ENCODE measurements at places on chromosomes 4 and X.
A peak's percentile ranks its signal among the peaks of the same experiment; 100 is the strongest.

- no peak for DNase-seq
These were observed 101.6 kb upstream of the JADE1 start for GRCh38 chr4:128707864-128708263.

- DNase-seq = no peak
These were observed 27.7 kb upstream of the REST start for GRCh38 chr4:56879996-56880395.

- DNase-seq = no peak
These were observed 28.8 kb downstream of the FAM199X start for GRCh38 chrX:104195013-104195412.

DNA sequence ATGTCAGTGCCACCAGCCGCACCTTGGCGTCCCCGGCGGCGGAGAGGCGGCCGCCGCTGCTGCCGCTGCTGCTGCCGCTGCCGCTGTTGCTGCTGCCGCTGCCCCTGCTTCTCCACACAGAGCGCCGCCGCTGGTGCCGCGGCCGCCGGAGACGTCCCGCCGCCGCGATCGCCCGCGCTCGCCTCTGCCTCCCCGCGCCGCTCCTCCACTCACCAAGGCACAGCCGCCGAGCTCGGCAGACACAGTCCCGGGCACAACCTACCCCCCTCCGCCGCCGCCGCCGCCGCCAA, at the start of gene PPP3CA:
Gene PPP3CA, minus strand, starts transcription at position 260 of the 290 bp plus-strand sequence.
- no peak for DNase-seq

DNA sequence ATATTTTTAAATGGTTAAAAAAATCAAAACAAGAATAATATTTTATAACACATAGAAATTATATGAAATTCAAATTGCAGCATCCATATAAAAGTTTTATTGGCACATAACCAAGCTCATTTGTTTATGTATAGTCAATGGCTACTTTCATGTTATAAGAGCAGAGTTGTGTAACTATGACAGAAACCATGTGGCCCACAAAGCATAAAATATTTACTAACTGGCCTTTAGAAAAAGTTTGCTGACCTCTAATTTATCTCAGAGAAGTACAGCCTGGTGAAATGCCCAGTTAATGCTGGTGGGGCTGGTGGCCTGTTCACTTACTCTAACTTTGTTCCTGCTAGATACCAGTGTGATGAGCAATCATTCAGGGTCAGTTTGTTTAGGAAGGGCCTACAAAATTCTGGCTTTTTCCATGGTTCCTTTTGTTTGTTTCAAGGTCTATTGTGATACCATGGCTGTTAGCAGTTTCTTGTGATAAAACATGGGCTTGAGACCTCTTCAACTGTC, 104.6 kb downstream of the PPP1R2C start:
- DNase-seq = no peak

GRCh38 chr4:109589119-109589518, 29.1 kb downstream of the MCUB start:
- DNase-seq = no peak

- DNase-seq = no peak
These were observed 64.2 kb downstream of the SPINK2 start for GRCh38 chr4:56757261-56757746.

- no peak for DNase-seq
These were observed 30.1 kb downstream of the GUCY1A1 start for GRCh38 chr4:155696726-155697125.

- no peak for DNase-seq
These were observed 135.0 kb downstream of the RAB28 start for GRCh38 chr4:13349096-13349495.

- no peak for DNase-seq
These were observed 12.6 kb downstream of the SH3RF1 start for GRCh38 chr4:169258141-169258540.

- no peak for DNase-seq
These were observed 563.1 kb upstream of the FRG1 start for GRCh38 chr4:189377569-189377968.

DNA sequence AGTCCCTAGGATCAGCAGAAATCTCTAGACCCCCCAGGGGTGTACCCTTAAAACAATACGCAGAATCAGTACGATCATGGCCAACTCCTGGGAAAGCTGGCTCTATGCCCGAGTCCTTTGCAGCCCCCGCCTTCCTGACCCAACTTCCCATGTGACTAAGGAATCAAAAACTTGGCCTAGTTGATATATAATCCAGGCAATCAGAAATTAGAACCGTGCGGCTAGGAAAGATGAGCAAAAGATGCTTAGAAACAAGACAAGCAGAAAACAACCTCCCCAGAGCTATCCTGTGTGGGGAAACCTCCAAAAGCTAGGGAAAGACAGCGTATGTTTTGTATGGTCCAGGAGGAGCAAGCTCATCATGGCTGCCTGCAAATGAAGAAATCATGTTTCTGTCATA, 110.0 kb downstream of the PPARGC1A start:
- no peak for DNase-seq

GRCh38 chr4:13938299-13938698, 310.8 kb upstream of the BOD1L1 start:
- DNase-seq = no peak

GRCh38 chr4:19756661-19757060, 495.0 kb upstream of the SLIT2 start:
- DNase-seq = no peak

DNA sequence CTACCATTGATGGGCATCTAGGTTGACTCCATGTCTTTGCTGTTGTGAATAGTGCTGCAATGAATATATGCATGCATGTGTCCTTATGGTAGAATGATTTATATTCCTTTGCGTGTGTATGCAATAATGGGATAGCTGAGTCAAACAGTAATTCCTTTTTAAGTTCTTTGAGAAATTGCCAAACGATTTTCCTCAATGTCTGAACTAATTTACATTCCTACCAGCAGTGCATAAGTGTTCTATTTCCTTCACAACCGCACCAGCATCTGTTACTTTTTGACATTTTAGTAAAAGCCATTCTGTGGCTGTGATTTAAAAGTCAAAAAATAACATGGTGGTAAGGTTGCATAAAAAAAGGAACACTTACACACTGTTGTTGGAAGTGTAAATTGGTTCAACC, 103.1 kb upstream of the FAM47B start:
- DNase-seq = no peak

DNA sequence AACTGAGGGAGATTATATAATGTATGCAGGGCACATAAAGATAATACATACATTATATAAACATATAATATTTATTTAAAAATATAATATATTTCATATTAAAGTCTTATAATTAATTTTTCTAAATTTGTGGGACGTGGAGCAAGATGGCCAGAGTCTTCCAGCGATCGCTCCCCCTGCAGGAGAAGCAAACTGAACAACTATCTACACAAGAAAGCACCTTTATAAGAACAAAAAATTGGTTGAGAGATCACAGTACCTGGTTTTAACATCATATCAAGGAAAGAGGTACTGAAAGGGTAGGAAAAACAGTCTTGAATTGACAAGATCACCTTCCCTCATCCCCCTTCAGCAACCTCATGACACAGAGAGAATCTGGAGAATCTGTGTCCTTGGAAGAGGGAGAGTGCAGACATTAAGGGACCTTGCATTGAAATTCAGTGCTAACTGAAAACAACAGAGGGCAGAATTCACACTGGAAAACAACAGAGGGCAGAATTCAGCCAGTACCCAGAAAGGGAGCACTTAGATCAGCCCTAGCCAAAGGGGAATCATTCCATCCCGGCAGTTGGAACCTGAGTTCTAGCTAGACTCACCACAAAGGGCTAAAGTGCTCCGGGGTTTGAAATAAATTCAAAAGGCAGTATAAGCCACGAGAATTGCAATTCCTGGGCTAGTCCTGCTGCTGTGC, 262.5 kb upstream of the NDST3 start:
- DNase-seq = no peak

DNA sequence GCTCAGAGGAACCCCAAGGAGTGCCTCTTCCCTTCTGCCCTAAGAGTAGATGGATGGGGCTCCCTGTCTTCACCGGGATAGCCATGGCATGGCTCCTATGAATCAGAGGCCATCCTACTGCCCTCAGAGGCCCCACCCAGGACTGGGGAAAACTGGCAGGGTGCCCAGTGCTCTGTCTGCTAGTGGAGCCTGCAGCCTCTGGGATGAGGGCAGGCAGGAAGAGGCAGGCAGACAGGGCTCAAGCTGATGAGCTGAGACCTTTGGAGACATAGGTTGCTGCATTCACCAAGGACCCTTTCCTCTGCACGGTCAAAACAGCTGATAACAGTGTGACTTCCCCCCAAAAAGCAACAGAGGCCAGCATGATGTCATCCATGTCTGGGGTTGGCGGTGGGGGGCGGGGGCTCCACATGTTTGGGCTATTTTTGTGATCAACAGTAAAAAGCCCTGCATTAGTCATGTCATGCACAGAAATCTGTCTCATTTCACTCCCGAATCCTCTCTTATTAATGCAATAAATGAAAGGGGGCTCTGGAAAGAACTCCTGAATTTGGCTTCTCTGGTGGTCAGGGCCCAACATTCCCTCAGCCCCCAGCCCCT, 207.6 kb upstream of the MAMLD1 start:
- DNase-seq = peak; percentile 14

DNA sequence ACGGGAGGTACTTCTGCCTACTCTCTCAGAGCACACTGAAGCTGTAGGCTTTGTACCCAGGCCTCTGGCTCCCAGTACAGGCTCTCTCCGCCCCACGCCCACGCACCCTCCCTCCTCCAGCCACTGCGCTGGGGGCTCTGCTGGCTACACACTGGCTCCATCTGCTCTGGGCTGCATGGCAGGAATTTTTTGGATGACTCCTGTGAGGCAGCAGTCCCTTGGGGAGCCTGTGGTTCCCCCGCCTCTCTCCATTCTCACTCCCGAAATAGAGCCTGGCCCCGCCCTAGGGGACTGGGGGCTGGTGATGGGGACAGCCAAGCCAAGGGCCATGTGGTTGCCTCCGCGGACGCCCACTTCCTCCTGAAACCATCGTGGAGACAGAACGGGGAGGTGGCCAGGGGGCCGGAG, 58.1 kb upstream of the ADRA2C start:
- peak; percentile 10 for DNase-seq

DNA sequence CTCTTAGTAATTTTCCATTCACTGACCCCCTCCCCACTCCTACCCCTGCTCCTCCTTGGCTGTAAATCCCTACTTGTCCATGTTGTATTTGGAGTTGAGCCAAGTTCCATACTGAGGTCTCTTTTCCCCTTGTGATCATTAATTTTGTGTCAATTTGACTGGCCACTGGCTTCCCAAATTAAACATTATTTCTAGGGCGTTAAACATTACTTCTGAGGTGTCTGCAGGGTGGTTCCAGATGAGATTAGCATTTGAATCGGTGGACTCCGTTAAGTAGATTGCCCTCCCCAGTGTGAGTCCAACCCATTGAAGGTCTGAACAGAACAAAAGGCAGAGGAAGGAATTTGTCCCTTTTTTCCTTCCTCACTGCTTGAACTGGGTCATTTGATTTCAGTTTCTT, 25.7 kb downstream of the SLC39A8 start:
- DNase-seq = no peak

- no peak for DNase-seq
These were observed 633.5 kb downstream of the RAPGEF2 start for GRCh38 chr4:159736411-159736810.

DNA sequence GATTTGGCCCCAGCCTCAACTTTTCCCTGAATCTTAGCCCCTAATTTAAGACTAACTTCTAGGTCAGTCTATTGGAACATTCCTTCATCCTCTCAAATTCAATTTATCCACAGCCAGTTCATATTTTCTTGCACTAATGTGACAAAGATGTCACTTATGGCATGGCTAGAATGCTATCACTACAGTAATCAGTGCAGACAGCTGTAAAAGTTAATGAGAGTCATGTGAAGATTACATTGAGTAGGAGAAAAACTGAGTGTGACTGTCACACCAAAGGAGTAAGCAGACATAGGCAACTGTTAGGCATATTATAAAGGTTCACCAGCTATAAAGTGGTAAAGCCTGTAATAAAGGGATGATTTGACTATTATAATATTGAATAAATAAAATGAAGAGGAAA, 42.6 kb downstream of the GABRG1 start:
- DNase-seq = no peak

DNA sequence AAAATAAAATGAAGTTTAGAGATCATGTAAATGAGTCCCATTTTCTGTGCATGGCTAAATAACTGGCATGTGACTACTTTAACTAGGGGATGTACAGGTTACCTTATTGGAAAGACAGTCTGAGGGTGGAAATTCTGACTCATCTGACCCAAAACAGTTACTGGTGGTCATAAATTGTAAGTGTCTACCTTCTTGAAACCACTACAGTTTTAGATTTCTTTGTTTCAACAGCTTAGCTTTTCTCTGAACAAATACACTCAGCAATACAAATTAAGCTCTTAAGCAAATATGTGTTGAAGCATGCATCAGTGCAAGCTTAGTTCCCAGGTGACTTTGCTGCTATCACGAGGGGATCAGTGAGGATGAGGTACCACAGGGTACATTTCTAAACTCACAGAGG, 60.7 kb upstream of the PGM2 start:
- no peak for DNase-seq

- no peak for DNase-seq
These were observed 2.2 kb downstream of the RBBP7 start for GRCh38 chrX:16867947-16868346.

- no peak for DNase-seq
These were observed 314.5 kb downstream of the GPAT3 start for GRCh38 chr4:83850435-83850834.

DNA sequence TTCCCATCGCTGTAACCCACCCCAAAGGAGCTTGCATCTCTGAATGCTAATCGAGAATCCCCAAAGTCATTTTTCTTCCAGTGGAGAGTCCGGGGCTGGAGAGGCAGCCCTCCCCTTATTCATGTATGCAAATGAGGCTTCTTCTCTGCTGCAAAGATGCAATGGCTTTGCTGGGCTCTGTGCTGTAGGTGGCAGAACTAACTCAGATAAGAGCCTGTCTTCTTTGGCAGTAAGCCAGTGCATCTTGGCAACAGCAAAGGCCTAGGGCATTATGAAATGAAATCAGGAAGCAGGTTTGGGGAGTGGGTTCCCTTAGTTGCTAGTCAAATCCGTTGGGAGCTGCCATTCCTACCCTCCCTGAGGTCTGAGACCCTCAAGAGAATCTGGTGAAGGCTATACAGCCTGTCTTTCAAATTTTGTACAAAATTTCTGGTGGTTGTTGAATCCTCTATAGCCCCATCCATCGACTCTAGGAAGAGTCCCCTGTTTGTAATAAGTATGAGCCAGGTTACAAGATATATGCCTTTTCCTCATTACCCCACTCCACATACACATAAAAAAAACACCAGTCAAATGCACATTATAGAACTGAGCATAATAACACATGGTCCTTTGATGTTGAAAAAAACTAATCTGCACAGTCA, 290.6 kb upstream of the TAPT1 start:
- no peak for DNase-seq

- no peak for DNase-seq
These were observed 44.2 kb upstream of the ADAM29 start for GRCh38 chr4:174873931-174874330.
